ENCODE measurements at places on chromosomes 5 and 9.

DNA sequence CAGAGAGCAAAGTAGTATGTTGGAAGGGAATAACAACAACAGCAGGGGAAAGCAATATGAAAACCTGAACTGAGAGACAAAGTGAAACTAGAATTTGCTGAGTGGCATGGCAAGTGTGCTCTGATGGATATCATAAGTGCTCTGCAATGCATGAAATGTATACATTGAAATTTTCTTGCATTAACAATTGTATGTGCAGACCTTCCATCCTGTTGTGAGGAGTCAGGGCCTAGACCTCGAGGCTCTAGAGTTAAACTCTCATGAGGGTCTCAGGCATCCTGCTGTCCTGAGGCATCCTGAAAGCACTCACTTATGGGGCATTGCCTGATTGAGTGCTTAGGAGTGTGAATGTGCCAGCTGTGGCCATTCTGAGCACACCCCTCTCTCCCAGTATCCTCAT lies 1.1 kb downstream of the ECM2 start:
- no peak for DNase-seq

DNA sequence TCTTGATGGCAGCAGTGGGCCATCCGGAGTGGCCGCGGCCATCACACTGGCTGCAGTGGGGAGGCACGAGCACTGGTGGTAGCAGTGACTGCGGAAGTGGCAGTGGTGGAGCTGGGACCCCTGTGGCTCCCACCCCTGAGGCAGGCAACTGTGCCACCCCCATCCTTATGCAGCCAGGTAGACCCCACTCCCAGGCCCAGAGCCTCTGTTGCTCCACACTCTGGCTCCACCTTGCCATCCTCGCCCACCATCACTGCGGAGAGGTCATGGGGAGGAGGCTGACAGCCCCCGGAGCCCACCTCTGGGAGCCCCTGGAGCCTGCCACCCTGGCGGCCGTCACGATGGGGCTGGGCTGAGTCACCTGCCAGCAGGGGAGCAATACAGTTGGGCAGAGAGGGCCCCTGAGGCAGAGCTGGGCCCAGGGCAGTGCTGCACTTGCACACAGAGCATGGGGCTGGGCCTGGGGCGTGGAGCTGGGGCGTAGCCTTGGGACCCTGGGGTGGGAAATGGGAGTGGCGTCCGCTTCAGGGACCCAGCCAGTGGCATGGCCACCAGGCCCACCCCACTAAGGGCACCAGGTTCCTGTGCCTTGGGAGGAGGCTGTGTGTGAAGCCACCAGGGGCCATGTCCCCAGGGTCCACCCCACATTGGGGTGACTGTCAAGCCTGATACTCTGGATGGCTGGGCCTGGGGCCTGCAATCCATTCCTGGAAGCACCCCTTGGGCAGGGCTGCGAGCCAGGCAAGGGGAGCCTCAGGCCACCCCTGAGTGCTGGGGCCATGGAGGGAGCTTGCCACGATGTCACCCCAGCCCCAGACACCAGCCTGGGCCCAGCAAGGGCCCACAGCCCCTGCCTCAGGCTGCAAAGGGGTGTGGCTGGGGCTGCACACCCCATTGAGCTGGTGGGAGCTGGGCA lies 7.7 kb downstream of the AMBP start:
- no peak for DNase-seq

- DNase-seq, result no peak
These were observed 13.0 kb upstream of the OSMR start for GRCh38 chr5:38832810-38833209.

GRCh38 chr9:86983620-86984259 lies 36.4 kb upstream of the GAS1 start:
- DNase-seq, result peak; percentile 39

- DNase-seq, result no peak
These were observed 372.8 kb downstream of the TMEM167A start for GRCh38 chr5:82704381-82704780.

DNA sequence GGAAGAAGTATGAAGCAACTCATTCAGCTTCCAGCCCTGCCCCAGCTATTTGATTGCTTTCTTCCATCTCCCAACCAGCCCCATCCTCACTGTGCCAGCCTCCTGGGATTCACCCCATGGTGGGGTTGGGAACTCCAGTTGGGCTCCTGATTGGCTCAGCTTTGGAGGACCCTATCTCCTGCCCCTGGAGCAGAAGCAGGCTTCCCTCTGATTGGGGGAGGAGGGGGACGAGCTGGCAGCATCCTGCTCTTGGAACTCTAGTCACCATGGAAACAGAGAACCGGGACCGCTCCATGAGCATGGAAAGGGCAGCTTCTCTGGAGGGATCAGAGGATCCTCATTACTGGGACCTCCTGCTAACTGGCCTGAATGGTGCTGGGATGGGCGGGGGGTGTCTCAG lies 2.6 kb downstream of the SLC6A7 start:
- DNase-seq, result no peak

DNA sequence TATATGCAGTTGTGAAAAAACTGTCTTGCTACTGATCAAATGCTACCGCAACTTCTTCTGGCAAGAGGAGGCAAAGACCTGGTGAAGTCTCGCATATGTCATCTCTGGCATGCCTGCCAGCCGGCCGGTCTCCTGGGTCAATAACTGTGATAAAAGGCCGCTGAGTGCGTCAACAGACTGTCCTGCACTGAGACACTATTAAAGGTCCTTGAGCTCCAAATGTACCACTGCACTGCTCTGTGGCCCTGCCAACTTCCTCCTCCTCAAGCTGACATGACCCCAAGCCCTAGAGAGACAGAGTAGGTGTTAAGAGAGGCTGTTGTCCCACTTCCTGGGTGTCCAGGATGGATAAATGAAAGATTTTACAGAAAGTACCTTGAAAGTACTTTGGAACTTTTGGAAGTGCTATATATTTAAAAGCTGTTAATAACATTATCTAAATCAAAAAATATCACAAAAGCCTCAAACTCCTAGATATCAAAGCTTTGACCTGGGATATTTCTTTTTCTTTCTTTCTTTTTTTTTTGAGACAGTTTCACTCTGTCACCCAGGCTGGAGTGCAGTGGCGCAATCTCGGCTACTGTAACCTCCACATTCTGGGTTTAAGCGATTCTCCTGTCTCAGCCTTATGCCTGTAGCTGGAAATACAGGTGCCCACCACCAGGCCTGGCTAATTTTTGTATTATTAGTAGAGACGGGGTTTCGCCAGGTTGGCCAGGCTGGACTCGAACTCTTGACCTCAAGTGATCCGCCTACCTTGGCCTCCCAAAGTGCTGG lies 31.5 kb downstream of the RAPGEF1 start:
- no peak for DNase-seq

- no peak for DNase-seq
These were observed 20.0 kb downstream of the PTPN3 start for GRCh38 chr9:109478051-109478563.

GRCh38 chr5:147072622-147073021 lies 162.2 kb upstream of the STK32A start:
- no peak for DNase-seq

DNA sequence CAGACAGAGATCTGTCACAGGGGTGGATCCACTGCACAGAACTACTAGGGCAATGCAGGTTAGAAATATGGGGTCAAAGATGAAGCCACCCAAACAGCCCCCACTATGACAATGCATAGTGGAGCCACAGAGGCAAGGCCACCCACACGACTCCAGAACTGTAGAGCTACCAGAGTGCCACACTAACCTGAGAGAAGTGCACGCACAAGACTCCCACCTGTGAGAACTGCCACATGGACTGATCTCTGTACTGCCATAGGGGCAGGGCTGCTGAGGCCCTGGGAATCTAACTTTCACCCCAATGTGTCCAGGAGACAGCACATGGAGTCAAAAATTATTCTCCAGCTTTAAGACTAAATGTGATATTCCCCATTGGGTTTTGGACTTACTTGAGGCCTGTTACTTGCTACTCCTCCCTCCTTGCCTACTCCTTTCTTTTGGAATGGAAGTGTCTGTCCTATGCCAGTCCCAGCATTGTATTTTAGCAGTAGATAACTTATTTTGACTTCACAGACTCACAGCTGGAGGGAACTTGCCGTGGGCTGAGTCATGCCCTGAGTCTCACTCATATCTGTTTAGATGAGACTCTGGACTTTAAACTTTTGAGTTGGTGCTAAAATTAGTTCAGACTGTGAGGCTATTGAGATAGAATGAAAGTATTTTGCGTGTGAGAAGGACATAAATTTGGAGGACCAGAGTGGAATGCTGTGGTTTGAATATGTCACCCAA lies 853.3 kb downstream of the MAT2B start:
- DNase-seq, result no peak

- DNase-seq, result no peak
These were observed 43.9 kb upstream of the ALDH1A1 start for GRCh38 chr9:72996684-72997314.

GRCh38 chr5:10399839-10400238 lies 41.8 kb upstream of the ROPN1L start:
- no peak for DNase-seq

- DNase-seq, result no peak
These were observed 40.2 kb downstream of the STK10 start for GRCh38 chr5:172147857-172148256.

GRCh38 chr9:36867241-36867640 lies 166.8 kb downstream of the PAX5 start:
- no peak for DNase-seq

- peak; percentile 86 for DNase-seq
These were observed 1215.9 kb downstream of the EFNA5 start for GRCh38 chr5:106454651-106455415.

- DNase-seq, result no peak
These were observed 203.9 kb downstream of the PLK2 start for GRCh38 chr5:58255970-58256369.

GRCh38 chr9:113155911-113156588 lies 5.2 kb downstream of the SLC31A2 start:
- DNase-seq, result no peak

- peak; percentile 18 for DNase-seq
These were observed 46.0 kb downstream of the CRB2 start for GRCh38 chr9:123401879-123402513.

GRCh38 chr9:123377211-123377971 lies 21.4 kb downstream of the CRB2 start:
- no peak for DNase-seq

DNA sequence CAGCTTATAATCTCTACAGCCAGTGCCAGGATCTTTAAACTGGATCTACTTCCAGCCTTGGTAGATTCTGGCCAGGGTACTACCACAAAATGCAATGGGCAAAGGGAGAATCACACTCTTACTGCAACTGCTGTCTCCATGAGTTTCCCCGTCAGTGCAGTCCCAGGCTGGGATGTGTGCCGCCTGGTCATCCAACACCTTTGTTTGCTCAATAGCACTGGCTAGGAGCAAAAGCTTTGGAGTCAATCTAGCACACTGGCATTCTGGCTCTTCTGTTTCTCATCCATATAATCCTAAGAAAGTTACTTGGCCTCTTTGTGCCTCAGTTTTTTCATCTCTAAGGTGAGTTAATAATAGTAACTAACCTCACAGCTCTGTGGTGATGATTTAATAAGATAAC lies 96.9 kb downstream of the FBN2 start:
- DNase-seq, result no peak

- peak; percentile 66 for DNase-seq
These were observed 1.5 kb downstream of the PARP8 start for GRCh38 chr5:50667653-50668595.

DNA sequence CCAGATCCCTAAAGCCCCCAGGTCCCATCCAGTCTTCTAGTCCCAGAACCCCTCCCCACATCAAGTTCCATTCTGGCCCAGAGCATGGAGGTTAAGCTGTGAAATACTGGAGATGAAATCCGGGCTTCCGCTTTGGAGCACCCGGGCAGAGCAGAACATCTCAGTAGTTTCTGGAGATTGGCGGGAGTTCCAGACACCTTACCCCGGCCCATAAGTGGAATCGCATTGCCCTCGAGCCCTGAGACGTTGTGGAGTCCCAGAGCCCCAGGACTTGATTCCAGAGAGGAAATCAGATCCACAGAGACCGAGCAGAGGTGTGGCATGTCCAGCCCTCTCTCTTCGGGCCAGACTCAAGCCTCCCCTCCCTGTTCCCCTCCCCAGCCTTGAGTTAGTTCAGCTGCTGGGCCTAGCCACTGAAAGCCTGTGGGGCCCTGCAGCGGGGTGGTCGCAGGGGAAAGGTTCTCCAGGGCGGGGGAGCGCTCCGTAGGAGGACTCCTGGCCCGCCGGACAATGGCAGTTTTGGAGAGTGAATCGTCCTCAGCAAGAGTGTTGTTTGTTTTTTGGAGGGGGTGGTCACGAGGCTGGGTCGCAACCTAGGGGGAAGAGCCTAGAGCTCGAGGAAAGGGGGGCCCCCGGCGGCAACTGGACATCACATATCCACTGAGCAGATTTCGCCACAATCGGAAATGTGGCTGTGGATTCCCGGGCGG lies 1.0 kb upstream of the PAX5 start:
- DNase-seq, result no peak

DNA sequence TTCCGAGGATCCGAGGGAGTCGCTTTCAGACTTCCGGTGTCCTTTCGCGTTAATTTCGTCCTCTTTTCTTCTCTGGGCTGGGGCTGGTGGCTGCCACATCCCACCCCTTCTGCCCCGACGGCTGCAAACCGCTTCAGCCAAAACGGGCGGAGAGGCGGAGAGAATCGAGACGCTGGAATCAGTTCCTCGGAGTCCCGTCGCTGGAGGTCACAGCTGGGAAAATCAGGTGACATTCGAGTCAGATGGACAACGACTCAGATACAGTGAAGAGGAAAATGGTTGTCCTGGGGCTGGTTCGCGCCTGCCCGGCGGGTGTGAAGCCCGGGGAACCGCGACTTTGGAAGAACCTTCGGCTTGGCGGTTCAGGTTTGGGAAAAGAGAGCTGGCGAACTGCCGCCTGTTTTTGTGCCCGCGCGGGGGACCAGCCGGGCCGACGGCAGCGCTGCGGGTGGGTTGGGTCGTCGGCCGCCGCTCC lies 8.9 kb upstream of the NKX2-5 start:
- DNase-seq, result no peak

- DNase-seq, result peak; percentile 53
These were observed 11.7 kb downstream of the MPDZ start for GRCh38 chr9:13267743-13268142.

GRCh38 chr9:33329979-33330378 lies 39.7 kb downstream of the NFX1 start:
- peak; percentile 5 for DNase-seq

DNA sequence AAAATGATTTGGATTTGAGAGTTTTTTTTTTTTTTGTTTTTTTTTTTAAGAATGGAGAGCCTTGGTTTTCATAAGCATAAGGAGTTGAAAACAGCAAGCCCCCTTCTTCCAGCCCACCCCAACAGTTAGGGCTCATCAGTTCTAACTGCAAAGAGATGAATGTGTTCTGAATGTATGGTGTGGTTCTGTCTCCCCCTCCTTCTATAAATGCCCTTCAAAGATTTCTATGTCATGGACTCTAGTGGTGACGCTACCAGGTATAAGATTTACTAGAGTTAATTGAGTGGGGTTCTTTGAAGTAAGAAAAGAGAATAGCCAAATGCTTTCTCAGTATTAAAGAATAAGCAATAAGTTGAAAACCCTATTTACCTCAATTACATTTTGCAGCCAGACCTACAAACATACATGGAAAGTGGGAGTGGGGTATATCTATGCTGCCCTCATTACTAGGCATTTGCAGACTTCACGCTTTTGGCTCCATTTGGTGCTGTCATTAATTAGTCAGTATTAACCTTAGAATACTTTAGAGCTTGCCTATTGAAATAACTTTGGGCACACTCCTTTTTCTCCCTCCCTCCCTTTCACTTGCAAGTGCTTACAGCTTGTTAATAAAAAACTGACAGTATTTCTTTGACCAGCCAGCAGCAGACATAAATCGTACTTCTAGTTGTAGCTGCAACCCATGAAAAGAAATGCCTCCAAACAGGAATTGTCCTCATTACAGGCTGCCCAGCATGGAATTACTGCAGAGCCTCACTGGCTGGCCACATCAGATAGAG lies 667.2 kb upstream of the ZNF608 start:
- peak; percentile 34 for DNase-seq

- no peak for DNase-seq
These were observed 226.5 kb upstream of the MAP3K1 start for GRCh38 chr5:56588636-56589480.

Measured in kidney glomerular epithelial cell (primary cell).